Fibroblast of skin of left biceps (primary cell): ENCODE measurements at places on chromosomes 1 and 21.
A peak's percentile ranks its signal among the peaks of the same experiment; 100 is the strongest.

DNA sequence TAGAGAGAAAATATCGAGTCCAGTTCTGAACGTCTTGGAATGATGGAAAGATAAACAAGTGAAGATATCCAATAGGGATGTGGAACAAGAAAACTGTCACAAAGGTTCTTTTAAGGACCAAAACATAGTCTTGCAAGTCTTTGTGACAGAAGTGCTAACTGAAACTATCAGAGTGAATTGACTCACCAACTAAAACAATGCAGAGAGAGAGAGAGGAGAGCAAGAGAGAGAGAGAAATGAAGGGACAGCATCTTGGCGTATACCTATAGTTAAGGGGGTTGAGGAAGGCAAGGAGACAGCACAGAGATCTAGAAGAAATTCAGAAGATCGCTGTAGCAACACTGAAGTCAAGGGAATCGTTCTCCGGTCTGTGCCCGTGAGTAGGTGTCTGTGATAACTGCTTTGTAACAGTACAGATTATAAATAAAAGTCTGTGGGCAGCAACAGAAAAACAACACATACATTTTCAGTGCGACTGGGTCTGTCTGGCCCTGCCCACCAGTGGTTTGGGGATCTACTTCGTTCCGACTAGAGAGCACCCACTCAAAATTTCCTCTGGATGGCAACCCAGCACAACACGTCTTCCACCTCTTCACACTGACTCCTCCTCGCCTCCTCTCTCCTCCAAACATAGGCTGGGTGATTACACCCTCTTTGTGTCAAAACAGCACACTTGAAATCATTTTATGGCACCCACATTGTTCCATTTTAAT is 4.8 kb upstream of the COA6 start:
- no peak for DNase-seq

DNA sequence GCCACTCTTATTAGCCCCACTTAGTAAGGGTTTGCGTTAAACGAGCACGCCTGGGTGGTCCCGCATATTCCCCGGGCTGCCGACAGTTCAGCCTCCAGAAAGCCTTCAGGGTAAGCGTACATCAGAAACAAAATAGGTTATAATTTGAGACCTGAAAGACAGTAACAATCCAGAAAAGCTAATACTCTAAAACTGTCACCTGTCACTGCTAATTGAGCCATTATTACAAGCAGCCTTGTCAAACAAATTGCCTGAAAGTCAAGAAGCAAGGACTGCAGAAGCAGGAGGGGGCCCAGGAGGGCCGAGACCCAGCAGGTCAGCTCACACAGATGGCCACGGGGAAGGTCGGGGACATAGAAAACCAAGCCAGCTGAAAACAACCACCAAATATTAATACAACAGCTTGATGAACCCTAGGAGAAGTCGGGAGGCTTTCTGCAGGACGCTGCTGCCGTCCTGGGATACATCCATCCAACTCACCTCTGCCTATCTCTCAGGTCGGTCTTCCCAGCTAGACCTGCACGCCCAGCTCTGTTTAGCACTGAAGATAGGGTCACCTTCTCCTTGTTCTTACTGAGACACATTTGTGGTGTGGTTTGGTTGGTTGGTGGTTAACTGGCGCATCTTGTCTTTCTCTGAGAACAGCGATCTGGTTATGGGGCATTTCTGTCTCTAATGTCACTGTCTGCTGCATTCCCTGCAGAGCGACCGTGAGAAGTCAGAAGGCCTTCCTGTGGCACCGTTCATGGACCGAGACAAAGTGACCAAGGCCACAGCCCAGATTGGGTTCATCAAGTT is 110.8 kb downstream of the WDR4 start:
- no peak for DNase-seq

DNA sequence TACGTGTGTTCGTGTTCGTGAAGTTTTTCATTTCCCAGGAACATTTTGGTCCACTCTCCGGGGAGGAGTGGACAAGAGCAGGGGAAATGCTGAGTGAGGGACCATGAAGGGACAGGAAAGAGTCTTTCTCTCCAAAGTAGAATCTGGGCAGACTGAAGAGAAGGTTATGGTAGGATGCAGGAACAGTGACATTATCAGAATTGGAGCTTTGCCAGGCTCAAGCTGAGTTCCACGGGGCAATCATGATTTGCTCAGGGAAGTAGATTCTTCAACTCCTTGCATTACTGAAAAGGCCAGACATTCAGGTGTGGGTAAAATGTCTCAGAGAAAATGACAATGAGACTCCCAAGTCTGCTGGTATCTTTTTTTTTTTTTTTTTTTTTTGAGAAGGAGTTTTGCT is 16.6 kb downstream of the ATP1A4 start:
- DNase-seq: no peak

DNA sequence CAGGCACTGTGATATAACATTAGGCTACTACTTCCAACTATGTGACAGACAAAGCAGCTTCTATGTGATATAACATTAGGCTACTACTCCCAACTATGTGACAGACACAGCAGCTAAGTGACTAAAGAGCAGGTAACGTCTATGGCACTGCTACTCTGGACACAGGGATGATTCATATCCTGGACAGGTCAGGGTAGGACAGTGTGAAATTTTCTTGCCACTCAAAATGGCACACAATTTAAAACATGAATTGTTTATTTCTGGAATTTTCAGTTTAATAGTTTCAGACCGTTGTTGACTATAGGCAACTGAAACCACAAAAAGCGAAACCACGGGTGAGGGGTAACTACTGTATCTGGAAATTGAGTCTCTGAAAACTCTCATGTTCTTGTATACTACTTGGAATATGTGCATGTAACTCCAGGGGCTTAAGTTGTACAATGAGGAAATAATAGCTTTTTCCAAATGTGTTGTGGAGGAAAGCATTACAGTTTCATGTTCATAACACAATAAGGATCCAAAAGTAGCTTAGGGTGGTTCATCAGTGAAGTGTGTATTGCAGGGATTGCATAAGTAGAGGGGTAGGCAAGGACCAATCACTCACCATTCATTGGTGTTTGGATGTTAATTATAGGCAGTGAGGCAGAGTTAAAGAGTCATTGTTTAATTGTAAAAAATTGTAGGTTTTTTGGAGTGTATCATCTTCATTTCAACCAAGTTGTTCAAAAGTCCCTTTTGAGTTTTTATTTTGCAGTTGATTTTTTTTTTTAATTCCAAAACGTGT is 5.3 kb downstream of the DTL start:
- DNase-seq: no peak

DNA sequence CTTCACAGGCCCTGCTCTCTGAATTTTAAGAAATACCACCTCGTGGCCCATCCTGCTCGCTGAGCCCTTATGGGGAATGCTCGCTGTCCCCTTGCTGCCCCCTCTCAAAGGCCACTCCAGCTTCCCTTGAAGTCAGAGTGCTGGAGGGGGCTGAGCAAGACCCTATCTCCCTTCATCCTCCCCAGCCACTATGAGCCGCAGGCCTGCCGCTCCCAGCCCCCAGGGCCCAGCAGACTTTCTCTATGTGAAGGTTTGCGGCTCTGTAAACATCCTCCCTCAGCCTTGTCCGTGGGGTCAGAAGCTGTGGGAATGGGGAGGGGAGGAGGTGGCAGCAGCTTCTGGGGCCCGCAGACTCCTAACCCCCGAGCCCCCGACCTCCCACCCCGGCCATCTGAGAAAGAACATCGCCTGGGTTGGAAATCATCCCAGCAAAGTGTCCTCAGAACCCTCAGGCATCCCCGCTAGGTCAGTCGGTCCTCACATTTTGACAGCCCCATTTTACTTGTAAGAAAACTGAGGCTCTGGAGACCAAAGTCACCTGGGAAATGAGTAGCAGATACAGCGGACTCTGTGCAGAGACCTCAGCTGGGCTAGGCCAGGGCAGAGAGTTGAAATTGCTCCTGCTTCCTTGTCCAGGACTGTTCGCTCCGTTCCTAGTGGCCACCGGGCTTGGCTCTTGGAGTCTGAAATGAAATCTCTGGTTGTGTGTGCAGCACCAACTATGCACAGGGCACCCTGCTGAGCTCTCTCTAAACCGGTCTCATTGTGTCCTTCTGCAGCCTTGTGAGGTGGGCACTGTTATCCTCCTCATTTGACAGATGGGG is 4.4 kb downstream of the KCNQ4 start:
- no peak for DNase-seq

GRCh38 chr1:2055911-2056575 is 5.8 kb downstream of the PRKCZ start:
- no peak for DNase-seq

- DNase-seq: peak; percentile 72
These were observed 20.1 kb downstream of the CFHR5 start for GRCh38 chr1:196997423-196997822.

- DNase-seq: no peak
These were observed 121.7 kb upstream of the PRDX6 start for GRCh38 chr1:173355281-173356031.
